ENCODE measurements at places on chromosomes 5 and 9.

- no peak for DNase-seq
These were observed 25.1 kb downstream of the SLC44A1 start for GRCh38 chr9:105269593-105269992.

DNA sequence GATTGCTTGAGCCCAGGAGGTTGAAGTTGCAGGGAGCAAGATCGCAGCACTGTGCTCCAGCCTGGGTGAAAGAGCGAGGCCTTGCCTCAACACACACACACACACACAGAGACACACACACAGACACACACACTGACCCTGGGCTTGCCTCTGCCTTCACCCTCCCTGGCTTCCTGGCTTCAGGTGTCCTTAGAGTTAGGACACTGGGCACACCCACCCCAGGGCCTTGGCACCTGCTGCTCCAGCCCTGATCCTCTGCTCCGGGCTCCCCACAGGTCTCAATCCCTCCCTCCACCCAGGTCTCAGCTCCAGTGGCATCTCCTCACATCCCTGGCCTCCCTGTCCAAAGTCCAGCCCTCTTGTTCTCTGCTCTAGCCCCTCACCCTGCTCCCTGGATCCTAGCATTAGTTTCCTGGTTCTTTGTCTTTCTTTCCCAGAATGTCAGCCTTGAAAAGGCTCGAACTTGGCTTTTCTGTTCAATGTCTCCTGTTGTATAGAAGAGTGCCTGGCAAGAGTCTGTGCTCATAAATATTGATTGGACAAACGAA is 212.9 kb downstream of the C9orf50 start:
- DNase-seq: no peak

- no peak for DNase-seq
These were observed 8.3 kb downstream of the LCN12 start for GRCh38 chr9:136960212-136960937.

- DNase-seq: no peak
These were observed 49.9 kb upstream of the TTC23L start for GRCh38 chr5:34789021-34789531.

DNA sequence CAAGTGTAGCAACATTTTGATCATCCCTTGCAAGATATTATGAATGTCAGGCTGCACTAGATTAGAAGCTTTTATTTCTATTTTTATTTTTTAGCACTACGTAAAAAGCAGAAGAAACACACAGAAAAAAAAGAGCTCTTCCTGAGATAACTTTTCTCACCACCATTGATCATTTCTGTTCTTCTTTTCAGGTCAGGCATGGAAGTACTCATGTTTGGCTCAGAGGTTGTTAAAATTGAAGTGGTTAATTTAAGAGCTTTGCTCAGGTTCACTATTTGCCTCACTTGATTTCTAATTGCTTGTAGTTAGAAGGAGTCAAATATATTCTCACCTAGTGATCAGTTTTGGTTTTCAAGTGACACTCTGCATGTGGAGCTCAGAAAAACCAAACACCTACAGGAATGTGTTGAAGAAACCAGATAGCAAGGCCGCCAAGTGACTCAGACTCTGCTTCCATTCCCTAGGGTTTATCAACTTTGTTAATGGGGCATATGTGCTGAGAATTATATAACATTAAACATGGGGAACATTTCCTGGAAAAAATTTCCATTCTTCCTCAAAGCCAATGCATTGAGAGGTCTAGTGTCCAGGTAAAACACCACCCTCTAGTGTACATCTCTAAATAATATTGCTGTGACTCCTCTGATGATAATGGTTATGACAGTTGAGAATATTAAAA is 679.8 kb downstream of the CETN3 start:
- DNase-seq: no peak

- peak; percentile 46 for DNase-seq
These were observed 12.2 kb downstream of the GPR150 start for GRCh38 chr5:95631991-95632675.

DNA sequence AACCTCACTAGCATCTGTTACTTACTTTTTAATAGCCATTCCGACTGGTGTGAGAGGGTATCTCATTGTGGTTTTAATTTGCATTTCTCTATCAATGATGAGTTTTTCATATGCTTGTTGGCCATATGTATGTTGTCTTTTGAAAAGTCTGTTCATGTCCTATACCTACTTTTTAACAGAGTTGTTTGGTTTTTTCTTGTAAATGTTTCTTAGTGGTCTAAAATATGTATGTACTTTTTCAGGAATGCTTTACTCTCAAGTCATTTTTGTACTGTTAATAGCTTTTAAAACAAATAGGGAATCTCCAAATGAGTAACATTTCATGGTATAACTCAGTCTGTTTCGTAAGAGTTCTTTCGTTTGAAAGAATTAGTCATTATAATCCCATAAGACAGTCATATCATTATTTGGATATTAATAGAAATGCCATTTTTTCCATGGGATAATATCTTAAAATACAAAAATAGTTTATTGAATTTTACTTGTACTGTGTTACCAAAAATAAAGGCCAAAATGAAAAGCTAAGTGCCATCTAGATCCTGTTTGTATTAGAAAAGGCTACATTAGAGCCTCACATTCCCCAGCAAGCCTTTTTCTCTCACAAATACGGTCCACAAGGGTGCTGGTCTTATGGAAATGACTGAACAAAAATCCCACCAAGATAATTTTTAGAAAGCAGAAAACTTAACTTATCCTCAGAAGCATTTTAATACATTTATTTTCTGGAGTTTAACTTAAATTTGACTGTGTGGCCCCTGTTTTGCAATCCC is 247.7 kb downstream of the PJA2 start:
- DNase-seq: no peak

- DNase-seq: no peak
These were observed 551.5 kb upstream of the TLE4 start for GRCh38 chr9:79020276-79020675.

- DNase-seq: no peak
These were observed 28.9 kb downstream of the SEMA4D start for GRCh38 chr9:89469003-89469402.

DNA sequence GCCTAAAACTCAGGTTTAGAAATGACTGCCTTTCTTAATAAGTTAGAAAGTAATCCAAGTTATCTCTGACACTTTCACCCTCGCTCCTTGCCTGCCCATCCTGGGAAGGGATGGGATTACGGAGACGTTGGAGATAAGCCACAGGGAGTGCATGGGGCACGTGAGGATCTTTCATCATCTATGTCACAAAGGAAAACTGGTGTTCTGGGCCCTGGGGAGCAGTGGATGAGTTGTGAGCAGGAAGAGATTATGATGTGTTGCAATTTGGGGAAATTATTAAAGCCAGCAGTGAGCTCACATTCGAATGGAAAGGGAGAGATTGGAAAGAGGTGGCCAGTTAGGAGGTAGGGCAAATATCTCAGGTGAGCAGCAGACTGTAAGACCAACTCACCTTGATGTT is 12.8 kb downstream of the AFAP1L1 start:
- no peak for DNase-seq

GRCh38 chr9:116355153-116355921 is 201.7 kb downstream of the PAPPA start:
- DNase-seq: no peak

DNA sequence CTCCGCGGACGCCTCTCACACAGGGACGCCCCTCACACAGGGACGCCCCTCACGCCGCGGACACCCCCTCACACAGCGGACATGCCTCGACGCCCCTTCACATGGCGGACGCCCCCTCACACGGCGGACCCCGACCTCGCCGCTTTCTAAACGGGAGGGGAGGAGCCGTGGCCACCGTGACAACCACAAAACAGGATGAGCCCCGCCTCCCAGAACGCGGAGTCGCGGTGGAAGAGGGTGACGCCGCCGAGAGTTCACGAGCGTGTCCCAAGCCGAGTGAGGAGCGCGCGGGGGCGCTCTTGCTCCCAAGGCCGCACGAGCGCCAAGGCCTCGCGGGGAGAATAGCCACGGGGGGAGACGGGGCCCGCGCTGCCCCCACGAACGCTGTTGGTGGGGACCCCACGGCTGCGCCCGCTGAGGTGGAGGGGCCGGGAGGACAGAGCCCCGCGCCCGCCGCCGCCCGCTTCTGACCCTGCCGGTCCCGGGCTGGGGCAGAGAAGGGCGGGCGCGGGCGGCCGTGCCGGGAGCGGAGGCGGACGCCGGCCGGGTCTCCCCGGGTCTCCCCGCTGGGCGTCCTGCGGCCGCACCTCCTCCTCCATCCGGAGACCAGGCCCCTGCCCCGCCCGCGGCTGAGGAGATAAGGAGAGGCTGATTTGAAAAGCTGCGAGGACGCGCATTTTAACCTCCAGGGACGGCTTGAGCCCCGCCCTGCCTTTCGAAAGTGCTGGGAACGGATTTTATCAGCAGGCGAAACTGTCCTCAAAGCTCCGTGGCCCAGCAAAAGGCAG is 3.9 kb upstream of the NKD2 start:
- DNase-seq: no peak

DNA sequence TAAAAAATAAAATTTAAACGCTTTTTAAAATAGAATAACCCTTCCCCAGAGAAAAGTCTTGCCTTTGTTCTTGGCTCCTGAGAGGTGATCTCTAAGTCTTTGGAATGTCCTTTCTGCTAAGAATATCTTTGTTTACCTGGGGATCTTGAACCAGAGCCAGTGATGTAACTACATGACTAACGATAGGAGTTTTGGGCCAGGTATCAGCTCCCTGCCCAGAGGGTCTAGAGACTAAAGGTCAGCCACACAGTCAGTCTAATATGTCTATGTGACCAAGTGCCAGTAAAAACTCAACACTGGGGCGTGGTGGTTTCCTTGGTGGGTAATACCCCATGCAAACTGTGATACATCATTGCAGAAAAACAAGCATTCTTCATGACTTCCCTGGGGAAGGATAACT is 1351.9 kb upstream of the C9orf72 start:
- DNase-seq: no peak

- DNase-seq: no peak
These were observed 29.2 kb upstream of the IL31RA start for GRCh38 chr5:55821731-55822512.

GRCh38 chr9:69876981-69877380 is 56.4 kb downstream of the CFAP95 start:
- no peak for DNase-seq

DNA sequence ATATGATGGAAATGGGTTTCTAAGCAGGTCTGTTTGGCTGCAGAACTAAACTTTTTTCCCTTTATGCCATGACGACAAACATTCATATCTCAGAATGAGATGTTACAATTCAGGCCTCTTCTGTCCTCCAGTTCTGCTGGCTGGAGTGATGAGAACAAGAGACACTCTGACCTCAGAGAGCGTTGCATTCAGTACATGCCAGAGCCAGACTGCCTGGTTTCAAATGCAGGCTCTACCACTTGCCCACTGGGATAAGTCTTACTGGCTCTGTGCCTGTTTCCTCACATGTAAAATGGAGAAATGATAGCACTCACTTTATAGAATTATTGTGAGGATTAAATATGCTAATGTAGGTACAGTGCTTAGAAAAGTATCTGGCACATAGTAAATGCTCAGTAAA is 24.8 kb upstream of the TOMM5 start:
- DNase-seq: no peak

DNA sequence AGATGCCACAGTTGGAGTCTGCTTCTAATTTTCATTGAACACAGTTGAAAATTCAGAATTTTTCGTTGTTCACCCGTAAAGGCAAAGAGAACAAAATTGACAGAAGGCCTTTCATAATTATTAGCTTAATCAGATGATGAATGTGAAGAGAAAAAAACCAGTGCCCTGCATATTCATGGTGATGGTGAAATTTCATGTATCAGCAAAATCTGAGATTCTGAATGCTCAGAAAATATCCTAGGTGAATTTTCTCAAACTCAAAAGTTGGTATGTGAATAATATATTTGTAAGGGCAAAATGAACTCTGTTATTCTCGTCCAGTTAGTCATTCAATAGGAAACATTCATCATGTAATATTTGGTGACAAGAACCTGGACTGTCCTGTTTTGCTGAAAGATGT is 135.9 kb upstream of the DHFR start:
- no peak for DNase-seq

DNA sequence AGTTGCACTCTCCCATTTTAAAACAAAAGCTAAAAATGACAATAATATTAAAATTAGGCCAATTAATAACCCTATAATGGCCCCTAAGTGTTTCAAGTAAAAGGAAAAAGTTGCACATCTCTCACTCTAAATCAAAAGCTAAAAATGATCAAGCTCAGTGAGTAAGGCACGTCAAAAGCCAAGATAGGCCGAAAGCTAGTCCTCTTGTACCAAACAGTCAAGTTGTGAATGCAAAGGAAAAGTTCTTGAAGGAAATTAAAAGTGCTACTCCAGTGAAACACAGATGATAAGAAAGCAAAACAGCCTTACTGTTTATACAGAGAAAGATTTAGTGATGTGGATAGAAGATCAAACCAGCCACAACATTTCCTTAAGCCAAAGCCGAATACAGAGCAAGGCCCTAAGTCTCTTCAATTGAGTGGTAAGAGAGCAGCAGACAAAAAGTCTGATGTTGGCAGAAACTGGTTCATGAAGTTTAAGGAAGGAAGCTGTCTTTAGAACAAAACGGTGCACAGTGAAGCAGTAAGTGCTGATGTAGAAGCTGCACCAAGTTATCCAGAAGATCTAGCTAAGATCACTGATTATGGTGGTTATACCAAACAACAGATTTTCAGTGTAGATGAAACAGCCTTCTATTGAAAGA is 144.1 kb upstream of the ACOT12 start:
- no peak for DNase-seq

DNA sequence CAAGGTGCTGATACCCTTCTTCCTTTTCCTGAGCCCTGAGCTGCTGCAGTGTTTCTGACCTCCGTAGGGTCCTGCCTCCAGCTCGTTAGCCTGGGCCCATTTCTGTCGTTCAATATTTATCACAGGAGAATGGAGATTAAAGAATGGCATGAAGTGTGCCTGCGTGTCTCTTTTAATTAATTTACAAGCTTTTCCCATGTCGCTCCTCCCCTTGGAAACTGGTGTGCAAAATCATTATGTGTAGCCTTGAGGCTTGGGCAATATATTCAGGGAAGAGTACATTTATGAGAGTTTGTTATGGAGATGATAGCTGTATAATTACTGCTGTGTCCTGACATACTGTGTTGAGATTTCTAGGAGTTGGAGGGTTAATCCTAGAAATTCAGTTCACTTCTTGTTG is 99.7 kb downstream of the PCSK5 start:
- DNase-seq: no peak

DNA sequence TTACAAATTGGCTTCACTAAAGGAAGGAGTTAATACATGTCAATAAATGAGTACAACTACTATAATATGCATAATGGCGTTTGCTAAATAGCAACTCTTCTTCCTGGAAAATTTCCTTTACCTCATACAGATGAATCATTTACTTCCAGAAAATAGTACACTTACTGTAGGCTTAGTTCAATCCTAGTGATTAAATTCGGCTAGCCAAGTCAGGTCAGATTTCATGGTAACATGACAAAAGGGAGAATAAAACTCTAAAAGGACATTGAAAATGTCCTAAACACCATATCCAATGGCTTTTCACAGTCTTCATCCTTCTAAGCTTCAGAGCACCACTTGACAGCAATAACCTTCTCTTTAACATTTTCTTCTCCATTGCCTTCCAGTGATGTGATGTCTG is 42.1 kb upstream of the ZFAND5 start:
- no peak for DNase-seq

DNA sequence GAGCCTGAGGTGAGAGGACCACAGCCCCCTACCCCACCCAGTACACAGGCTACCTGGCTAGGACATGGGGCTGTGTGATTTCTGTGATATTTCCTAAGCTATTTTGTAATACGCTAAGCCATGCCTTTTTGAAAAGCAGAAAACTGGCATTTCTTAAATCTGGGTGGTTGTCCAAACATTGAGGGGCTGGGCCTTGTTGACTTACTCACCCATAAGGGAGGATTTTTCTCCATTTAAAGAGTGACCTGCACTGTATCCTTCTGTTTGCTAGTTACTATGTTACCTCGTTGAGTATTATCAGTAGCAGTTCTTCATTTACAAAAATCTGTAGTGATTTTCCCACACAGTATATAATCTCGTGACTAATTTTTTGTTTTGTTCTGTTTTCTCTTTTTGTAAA is 117.5 kb upstream of the OTULINL start:
- no peak for DNase-seq

All from stimulated activated CD8-positive, alpha-beta memory T cell treated with anti-CD3 and anti-CD28 coated beads, Interleukin-4, amount 100 ng/mL, for 4 hours (primary cell).